ENCODE measurements at places on chromosomes 7 and 10. TPM values are rescaled to one million over a fixed set of nuclear protein-coding genes. Genes with fewer than 3 reads are reported as not detected.

DYDC1 gene
- 0.45 TPM for polyA plus RNA-seq

CFAP43 gene
- polyA plus RNA-seq = 39.1 TPM

SFTPD gene
- 1.6 TPM for polyA plus RNA-seq

PRSS58 gene
- not detected for polyA plus RNA-seq

CDCA7L gene
- 62.6 TPM for polyA plus RNA-seq

MRM2 gene
- polyA plus RNA-seq = 40.3 TPM

GNAI1 gene
- 112 TPM for polyA plus RNA-seq

UNCX gene
- polyA plus RNA-seq = 8.5 TPM

CYP2C9 gene
- polyA plus RNA-seq = 4.8 TPM

CYP26A1 gene
- not detected for polyA plus RNA-seq

IGFBP1 gene
- polyA plus RNA-seq = 0.17 TPM

APBB1IP gene
- polyA plus RNA-seq = 1.3 TPM

ENO4 gene
- polyA plus RNA-seq = 5.1 TPM

SEMA3C gene
- polyA plus RNA-seq = 23.3 TPM

COG5 gene
- polyA plus RNA-seq = 37.7 TPM

PDLIM1 gene
- polyA plus RNA-seq = 69.4 TPM

MBL2 gene
- not detected for polyA plus RNA-seq

FANK1 gene
- 13.1 TPM for polyA plus RNA-seq

CNPY1 gene
- not detected for polyA plus RNA-seq

PHTF2 gene
- polyA plus RNA-seq = 31.9 TPM

NANOS1 gene
- polyA plus RNA-seq = 4.3 TPM

DENND2A gene
- 35.5 TPM for polyA plus RNA-seq

ACSL5 gene
- 4.7 TPM for polyA plus RNA-seq

MMD2 gene
- polyA plus RNA-seq = not detected

HABP2 gene
- polyA plus RNA-seq = 0.52 TPM

ADIRF gene
- polyA plus RNA-seq = 8.9 TPM

Measured in left kidney (tissue), 8 donors.